ENCODE measurements at places on chromosomes 5 and 9. TPM values are rescaled to one million over a fixed set of nuclear protein-coding genes. Genes with fewer than 3 reads are reported as not detected.

- H3K36me3 ChIP-seq = no peaks in the 10 kb centered on the region
- no peak overlapping the region for H3K27ac ChIP-seq
- H3K4me3 ChIP-seq = no peak overlapping the region
- no peaks in the 10 kb centered on the region for H3K27me3 ChIP-seq
Measured at GRCh38 chr5:60339691-60340201, 360.2 kb downstream of the DEPDC1B start.

DNA sequence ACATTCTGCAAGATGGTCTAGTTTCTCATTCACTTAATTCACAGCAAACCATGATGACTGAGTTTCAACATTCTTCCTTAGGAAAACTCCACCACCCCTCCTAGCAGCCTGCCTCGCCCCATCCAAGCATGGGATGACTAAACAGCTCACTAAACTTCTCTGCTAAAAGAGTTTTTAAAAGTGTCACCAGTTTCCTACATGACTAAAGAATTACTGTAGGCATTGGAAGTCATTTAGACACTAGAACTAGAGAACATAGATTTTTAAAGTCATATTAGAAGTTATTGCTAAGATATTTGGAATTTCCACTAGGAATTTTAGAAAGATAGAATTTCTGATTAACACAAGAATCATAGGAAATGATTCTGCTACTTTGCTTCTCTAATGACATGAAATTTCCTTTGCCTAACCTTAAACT, 5.5 kb upstream of the ESM1 start:
- no peak overlapping the region for H3K4me3 ChIP-seq
- H3K27ac ChIP-seq = no peak overlapping the region
- no peak for DNase-seq
- no peaks in the 10 kb centered on the region for H3K36me3 ChIP-seq

DNA sequence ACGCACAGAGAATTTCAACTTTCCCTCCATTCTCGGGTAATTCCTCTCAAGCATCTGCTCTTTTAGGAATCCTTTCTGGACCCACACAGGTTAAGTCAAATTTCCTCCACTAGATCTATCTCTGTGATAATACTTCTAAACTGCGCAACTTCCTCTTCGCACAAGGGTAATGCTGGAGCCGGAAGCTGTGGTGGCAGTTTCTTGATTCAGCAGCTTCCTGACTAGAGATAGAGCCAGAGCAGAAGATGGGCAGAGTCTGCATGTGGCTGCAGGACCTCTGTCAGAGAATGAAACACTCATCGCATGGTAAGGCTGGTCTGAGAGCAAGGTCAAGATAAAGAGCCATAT, 11.1 kb upstream of the CDC42SE2 start:
- H3K27me3 ChIP-seq = no peaks in the 10 kb centered on the region
- H3K4me1 ChIP-seq = no peaks in the 10 kb centered on the region
- H3K4me3 ChIP-seq = no peak overlapping the region
- no peak for DNase-seq
- no peaks in the 10 kb centered on the region for H3K36me3 ChIP-seq

- H3K27ac ChIP-seq = no peak overlapping the region
- no peaks in the 10 kb centered on the region for H3K4me1 ChIP-seq
- no peak overlapping the region for H3K4me3 ChIP-seq
- no peaks in the 10 kb centered on the region for H3K36me3 ChIP-seq
Measured at GRCh38 chr5:153237671-153238332, 252.7 kb upstream of the GRIA1 start.

- H3K4me1 ChIP-seq = no peaks in the 10 kb centered on the region
- H3K27ac ChIP-seq = no peak overlapping the region
- peaks cover 1% of the 10 kb centered on the region for H3K27me3 ChIP-seq
- H3K4me3 ChIP-seq = no peak overlapping the region
Measured at GRCh38 chr5:3584724-3585531, 10.7 kb upstream of the IRX1 start.

- no peak overlapping the region for H3K4me3 ChIP-seq
- no peaks in the 10 kb centered on the region for H3K27me3 ChIP-seq
- no peak for DNase-seq
- H3K36me3 ChIP-seq = no peaks in the 10 kb centered on the region
- H3K4me1 ChIP-seq = no peaks in the 10 kb centered on the region
- H3K27ac ChIP-seq = no peak overlapping the region
Measured at GRCh38 chr9:23496489-23497136, 329.4 kb downstream of the ELAVL2 start.

GRCh38 chr5:143775258-143775657, 36.7 kb upstream of the HMHB1 start:
- H3K27ac ChIP-seq = no peak overlapping the region
- H3K4me3 ChIP-seq = no peak overlapping the region
- H3K27me3 ChIP-seq = no peaks in the 10 kb centered on the region
- H3K36me3 ChIP-seq = no peaks in the 10 kb centered on the region
- no peak for DNase-seq
- H3K4me1 ChIP-seq = no peaks in the 10 kb centered on the region

DNA sequence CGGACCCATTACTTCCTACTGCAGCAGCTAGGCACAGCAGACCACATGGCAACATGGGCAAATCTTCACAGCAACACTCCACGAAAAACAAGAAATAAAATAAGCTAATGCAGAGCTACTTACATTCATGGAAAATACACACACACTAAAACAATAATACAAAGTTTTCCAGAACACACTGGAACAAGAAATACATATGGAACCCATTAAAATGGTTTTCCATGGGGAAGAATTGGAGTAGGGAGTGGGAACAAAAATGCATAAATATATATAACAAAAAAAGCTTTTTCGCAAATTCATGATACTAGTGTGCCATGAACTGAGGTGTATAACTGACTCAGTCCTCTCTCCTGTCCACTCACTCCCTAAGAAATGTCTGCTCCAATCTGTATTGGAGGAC, 8.3 kb downstream of the ADAMTS12 start:
- H3K4me1 ChIP-seq = no peaks in the 10 kb centered on the region
- no peak overlapping the region for H3K4me3 ChIP-seq
- H3K27ac ChIP-seq = no peak overlapping the region
- no peaks in the 10 kb centered on the region for H3K36me3 ChIP-seq
- no peak for DNase-seq

DNA sequence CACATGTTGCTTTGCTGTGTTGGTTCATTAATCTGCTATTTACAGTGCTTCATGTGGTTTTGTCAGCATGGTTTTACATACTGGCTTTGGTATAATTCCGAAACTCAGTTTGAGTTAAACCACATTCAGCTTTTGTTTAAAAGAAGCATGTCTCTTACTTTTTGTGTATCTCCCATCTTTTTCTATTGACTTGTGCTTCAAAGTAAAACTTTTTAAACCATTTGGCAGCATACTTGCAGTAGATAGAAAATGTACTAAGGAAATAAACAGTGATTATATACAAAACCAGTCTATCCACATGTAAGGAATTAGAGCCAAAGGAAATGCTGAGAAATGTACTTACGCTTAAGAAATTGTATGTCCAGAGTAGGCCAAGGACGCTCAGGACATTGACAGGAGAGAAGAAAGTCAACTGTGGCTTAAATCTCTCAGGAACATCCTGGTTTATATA, 286.9 kb downstream of the ARHGEF28 start:
- DNase-seq = no peak
- H3K36me3 ChIP-seq = no peaks in the 10 kb centered on the region
- H3K4me1 ChIP-seq = peaks cover 6% of the 10 kb centered on the region
- H3K27me3 ChIP-seq = no peaks in the 10 kb centered on the region
- no peak overlapping the region for H3K4me3 ChIP-seq
- no peak overlapping the region for H3K27ac ChIP-seq

- DNase-seq = no peak
- H3K27me3 ChIP-seq = no peaks in the 10 kb centered on the region
- H3K27ac ChIP-seq = no peak overlapping the region
- peaks cover 5% of the 10 kb centered on the region for H3K4me1 ChIP-seq
- no peak overlapping the region for H3K4me3 ChIP-seq
- no peaks in the 10 kb centered on the region for H3K36me3 ChIP-seq
Measured at GRCh38 chr5:143641549-143642355, 170.2 kb upstream of the HMHB1 start.

- no peaks in the 10 kb centered on the region for H3K27me3 ChIP-seq
- H3K27ac ChIP-seq = no peak overlapping the region
- no peaks in the 10 kb centered on the region for H3K36me3 ChIP-seq
- H3K4me1 ChIP-seq = no peaks in the 10 kb centered on the region
Measured at GRCh38 chr5:54628050-54628449, 110.5 kb downstream of the SNX18 start.

DNA sequence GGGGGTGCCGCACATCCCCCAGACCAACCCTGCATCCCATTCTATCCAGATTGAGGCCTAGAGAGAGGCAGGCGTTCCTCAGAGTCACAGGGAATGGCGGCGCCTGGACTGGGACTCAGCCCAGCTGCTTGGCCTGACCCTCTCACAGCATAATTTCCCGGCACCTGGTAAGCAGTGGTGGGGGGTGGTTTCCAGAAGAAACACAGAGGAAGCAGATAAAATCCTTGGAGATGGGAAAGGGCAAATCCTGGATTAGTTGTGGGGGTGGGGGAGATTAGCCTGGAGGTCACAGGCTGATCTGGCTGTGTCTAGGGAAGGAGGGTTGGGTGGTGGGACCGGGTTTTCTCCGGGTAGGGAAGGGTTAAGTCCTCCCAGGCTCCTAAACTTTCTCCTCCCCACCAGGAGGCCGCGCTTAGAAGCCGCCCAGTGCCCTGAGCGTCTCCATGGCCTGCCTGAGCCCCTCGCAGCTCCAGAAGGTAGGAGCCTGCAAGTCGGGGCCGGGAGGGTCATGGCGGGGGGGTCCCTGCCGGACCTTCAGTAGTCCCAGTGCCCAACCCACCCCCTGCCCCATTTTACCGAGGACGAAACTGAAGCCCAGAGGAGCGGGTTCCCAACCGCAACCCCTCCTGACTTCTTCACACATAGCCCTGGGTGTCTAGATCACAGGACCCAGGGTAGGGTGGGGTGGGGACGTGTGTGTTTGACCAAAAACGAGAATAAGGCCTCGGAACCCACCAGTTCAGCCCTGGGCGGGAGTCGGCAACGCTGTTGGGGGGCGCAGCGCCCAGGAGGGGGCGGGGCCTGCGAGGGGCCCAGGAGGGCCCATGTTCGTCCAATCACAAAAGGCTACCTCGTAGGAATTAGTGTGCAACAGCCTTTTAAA, 1.3 kb downstream of the PHYHD1 start:
- H3K4me3 ChIP-seq = peak overlapping the region; percentile 38
- H3K36me3 ChIP-seq = no peaks in the 10 kb centered on the region
- peak; percentile 70 for DNase-seq
- H3K4me1 ChIP-seq = peaks cover 25% of the 10 kb centered on the region
- peak overlapping the region; percentile 74 for H3K27ac ChIP-seq

CHSY3 gene
- 0.09 TPM for total RNA-seq

BNC2 gene
- 0.63 TPM for total RNA-seq

Measured in pancreas (tissue), 10 donors.